ENCODE measurements at places on chromosomes 16 and 17.
A peak's percentile ranks its signal among the peaks of the same experiment; 100 is the strongest.

GRCh38 chr17:12790249-12791106 is 1.2 kb downstream of the ARHGAP44 start:
- DNase-seq: no peak

GRCh38 chr16:64416216-64417005 is 705.5 kb downstream of the CDH11 start:
- no peak for DNase-seq

DNA sequence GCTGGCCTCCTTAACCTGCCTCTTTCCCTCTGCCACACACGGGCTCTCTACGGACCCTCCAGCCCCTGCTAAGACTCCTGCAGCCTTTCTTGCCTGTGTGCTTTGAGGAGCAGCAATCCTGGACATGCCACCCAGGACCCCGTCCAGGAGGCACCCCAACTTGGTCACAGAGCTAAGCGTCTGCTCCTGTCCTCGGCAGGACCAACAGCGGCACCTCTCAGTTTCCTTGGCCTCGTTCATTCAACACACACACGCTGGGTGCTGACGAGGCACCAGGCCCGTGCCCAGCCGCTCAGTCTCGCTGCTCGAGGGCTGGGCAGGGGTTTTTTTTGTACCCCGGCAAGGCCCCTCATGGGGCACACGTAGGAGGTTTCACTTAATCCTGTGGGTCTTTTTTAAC is 15.2 kb downstream of the RPH3AL start:
- DNase-seq: no peak

DNA sequence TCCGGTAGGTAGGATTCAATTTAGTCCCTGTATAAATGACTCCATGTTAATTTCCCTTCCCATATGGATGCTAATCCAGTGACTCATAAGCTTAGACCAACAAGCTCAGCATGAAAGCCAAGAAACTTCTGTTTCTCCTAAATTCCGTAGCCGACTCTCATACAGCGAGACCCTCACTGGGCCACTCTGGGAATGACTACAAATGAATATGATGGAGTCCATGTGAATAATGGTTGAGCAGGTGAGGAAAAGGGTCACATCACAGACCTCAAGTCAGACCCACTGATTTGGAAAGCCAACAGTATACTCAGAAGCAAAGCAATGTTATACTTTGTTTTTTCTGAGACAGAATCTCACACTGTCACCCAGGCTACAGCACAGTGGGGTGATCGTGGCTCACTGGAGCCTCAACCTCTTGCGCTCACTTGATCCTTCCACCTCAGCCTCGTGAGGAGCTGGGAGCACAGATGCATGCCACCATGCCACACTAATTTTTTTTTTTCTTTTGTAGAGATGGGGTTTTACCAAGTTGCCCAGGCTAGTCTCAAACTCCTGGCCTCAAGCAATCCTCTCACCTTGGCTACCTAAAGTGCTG is 14.6 kb downstream of the RSL1D1 start:
- DNase-seq: no peak

- no peak for DNase-seq
Measured at GRCh38 chr16:13300066-13300840, 398.9 kb downstream of the SHISA9 start.

DNA sequence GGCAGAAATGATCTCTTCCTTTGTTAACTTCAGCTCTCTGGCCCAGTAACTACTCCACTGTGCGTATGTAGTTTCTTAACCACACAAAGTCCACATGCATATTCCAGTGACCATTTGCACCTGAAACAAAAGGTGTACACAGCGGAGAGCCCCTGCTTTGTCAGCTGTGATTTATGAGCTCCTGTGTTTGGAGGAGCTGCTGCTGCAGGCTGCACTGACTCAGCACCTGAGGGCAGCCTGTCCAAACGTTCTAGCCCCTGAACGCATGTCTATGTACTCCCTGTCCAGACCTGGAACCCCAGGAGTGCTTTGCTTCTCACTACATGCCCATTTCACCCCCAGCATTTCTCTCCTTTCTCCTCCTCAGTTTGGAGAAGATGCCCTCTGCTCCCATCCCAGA is 216.1 kb downstream of the ABCC12 start:
- no peak for DNase-seq

GRCh38 chr16:8869212-8869987 is 594 bp upstream of the CARHSP1 start:
- DNase-seq: no peak

DNA sequence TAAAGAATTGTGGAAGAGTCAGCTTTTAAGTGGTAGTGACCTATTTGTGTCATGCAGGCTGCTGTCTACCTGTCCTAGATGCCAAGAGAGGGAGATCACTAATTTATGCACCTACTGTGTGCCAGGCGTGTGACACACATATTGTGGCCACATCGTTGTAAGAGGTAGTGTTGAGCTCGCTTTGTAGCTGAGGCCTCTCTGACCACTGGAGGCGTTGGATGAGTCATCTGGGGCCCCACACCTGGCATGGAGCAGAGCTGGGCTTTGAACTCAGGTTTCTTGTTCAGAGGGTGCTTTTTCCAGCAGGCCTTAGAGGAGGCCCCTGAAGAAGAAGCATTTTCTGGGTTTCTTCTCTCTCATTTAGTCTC is 52.3 kb upstream of the LGALS9 start:
- no peak for DNase-seq

DNA sequence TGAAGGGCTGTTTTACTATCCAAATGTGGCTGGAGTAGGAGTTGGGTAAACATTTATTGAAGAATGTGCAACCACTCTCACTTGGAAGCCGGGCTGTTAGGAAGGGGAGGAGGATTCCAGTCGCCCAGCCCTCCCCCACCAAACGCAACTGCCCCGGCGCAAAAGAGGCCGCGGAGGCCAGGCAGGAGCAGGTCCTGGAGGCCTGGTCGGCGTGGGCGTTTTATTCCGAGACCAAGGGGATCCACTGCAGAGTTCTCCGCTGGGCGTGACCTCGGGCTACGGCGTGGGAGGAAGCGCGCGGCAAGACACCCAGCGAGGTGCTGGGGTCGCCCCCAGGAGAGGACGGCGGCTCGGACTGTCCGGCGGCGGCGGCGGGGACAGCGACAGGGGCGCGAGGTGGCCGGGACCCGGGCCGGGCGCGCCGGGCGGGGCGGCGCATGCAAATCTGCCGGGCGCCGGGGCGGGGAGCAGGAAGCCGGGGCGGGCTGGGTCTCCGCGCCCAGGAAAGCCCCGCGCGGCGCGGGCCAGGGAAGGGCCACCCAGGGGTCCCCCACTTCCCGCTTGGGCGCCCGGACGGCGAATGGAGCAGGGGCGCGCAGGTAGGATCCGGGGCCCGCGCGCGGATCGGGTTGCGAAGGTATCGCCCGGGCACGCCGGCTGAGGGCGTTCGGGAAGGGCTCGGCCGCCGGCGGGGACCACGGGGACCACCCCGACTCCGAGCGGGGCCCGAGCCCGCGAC is at the start of gene IL4R:
Gene IL4R (plus strand): TSS at position 553 of the 739 bp plus-strand sequence. CDS start 26,230 bp downstream, outside the sequence.
- DNase-seq: peak; percentile 39

GRCh38 chr17:76643553-76644148 is at the start of gene ST6GALNAC1:
Gene ST6GALNAC1, minus strand, starts transcription at chr17:76643757. Its CDS starts 119 bp downstream, at chr17:76643638.
- DNase-seq: no peak

DNA sequence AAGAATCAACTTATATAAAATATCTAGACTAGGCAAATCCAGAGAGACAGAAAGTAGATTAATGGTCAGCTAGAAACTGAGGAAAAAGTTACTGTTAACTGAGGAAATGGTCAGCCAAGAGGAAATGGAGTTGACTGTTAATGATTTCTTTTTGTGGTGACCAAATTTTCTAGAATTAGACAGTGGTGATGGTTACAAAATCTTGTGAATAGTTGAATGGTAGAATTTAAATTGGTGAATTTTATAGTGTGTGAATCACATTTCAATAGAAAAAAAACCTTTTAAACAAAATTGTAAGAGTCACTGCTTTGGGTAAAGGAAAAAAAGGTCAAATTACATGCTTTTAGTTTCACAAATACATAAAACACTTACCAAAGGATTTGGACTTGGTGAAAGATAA is 30.0 kb downstream of the APPBP2 start:
- no peak for DNase-seq

DNA sequence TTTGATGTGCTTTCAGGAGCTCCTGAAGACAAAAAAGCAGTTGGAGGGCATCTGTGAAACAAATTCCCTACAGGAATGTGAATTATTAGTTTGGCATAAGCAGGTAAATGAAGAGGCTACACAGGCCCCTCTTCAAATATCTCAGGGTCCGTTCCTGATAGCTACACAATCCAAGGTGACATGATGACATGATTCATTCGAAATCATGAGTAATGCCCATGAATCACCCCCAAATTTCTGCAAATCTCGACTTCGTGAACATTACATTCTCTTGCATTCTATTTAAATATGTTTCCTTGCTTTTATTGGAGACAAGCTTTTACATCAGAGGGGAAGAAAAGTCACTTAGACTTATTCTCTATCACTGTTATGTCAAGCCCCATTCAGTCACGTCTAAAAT is 22.3 kb downstream of the GAN start:
- DNase-seq: no peak

DNA sequence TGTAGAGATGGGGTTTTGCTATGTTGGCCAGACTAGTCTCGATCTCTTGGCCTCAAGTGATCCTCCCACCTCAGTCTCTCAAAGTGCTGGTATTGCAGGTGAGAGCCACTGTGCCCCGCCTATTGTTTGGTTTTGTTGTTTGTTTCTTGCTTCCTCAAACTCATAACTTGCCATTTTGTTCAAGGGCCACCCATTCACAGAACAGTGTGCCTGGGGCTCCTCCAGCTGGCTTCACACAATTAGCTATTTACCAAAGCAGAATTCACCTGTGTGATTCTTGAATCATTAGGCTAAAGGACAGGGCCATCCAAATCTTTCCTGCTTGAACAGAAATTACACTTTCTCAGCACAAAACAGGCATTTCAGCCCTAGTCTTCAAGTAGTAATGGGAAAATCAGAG is 7.2 kb downstream of the ABHD15 start:
- DNase-seq: no peak

DNA sequence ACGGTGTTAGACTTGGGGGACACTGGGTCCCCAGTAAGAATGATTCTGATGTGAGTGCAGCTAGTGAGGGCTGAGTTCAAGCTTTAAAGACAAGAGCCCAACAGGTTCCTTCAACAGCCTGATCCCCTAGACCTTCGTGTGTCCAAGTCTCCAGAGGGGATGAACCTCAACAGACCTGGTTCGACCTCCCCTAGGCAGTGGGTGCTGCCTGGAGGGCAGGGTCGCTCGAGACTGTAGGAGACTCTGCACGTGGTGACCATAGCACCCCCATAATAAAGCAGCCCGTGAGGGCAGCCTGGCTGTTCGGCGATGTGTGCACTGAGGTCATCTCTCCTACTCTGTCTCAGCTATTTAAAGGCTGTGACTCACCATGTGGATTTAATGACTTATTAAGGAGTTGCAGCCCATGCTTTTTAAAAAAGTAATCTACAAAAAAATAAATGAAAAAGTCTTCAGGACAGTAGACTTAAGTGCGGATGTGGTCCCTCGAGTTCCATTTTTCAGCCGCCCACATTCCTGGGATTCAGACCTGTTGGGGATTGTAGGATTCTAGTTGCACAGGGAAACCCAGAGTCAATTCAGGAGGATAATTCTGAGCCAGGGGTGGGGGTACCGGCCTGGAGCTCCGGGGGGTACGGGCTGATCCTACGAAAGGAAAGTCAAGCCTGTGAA is 23.4 kb upstream of the METRNL start:
- no peak for DNase-seq

- no peak for DNase-seq
Measured at GRCh38 chr17:78839235-78839761, 1.3 kb downstream of the USP36 start.

DNA sequence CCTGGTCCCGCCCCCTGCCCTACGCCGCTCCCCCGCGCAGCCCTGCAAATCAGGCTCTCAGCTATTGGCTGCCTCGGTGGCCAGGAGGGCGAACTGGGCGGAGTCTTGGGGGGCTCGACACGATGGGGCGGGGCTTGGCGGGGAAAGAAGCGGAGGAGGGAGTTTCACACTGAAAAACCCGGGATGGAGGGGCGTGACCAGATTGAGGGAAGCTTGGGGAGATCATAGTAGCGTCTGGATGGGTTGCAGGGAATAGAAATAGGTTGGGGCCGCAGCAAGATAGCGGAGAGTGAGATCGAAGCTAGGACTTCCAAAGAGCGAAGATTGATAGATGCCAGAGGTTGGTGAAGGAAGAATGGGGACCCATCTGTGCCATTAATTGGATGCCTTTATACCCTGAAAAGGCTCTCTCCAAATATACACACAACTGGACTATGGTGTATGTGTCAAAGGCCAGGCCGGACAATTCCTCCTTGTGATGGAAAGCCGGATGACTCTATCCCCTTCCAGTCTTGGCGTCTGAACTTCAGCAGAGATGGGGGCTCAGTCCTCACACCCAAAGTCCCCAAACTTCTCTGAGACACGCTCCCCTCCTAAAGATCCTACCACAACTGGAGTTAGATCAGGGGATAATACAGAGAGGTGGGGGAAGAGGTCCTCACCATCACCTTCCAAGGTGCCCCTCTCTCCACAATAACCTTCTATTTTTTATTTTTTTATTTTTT is 376 bp upstream of the STAC2 start:
- DNase-seq: no peak

GRCh38 chr17:56861899-56862298 is 27.9 kb downstream of the DGKE start:
- no peak for DNase-seq

GRCh38 chr16:67528870-67529581 is 397 bp downstream of the RIPOR1 start:
- no peak for DNase-seq

GRCh38 chr16:1746693-1747195 is 24.6 kb downstream of the NME3 start:
- no peak for DNase-seq

DNA sequence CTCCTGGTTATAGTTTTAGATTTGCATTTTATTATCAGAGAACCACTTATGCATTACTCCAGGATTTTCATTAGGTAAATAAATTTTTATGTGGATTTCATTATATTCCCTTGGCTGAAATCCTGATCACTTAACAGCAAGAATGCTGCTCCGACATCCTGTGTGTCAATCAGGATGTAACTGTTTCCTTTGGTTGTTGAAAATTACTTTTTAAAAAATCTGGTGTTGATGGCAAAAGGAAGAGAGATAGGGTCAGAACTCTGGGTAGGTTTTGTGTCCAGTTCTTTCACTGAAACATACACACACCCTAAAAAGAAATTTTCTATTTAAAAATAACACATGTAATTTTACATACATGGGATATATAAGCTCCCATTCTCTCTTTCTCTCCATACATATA is 30.9 kb downstream of the ZNF423 start:
- no peak for DNase-seq

DNA sequence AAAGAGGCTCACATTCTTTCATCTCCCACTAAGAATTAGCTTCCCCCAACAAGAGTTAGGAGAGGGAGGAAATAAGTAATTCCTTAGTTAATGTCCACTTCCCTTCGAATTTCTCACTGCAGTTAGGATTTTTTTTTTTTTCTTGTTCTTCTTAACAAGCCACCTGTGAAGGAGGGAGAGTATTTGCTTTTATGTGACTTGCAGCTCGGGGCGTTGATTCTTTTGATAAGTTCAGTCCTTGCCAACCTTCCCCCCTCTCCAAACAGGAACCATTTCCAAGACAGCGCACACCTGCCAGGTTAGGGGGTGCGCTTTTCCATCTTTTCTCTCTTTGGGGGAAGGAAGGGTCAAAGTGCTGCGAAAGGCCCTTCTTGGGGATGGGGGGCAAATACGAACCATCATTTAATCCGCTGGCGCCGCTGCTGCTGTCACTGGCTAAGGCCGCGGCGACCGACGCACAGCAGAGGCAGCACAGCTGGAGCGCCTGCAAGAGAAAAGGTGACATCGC is 758 bp downstream of the ADAMTS18 start:
- DNase-seq: no peak

- DNase-seq: no peak
Measured at GRCh38 chr17:57174591-57174990, 81.7 kb upstream of the MSI2 start.
